Activated CD4-positive, alpha-beta T cell treated with anti-CD3 and anti-CD28 coated beads, Interleukin-2, amount 10 ng/mL, durations not matched to agents 7 days and 5 days (primary cell): ENCODE measurements at places on chromosomes 13 and 19. TPM values are rescaled to one million over a fixed set of nuclear protein-coding genes. Genes with fewer than 3 reads are reported as not detected.
A peak's percentile ranks its signal among the peaks of the same experiment; 100 is the strongest.

Gene STOML3
- total RNA-seq, result not detected

Gene BEST2
- total RNA-seq, result not detected

DNA sequence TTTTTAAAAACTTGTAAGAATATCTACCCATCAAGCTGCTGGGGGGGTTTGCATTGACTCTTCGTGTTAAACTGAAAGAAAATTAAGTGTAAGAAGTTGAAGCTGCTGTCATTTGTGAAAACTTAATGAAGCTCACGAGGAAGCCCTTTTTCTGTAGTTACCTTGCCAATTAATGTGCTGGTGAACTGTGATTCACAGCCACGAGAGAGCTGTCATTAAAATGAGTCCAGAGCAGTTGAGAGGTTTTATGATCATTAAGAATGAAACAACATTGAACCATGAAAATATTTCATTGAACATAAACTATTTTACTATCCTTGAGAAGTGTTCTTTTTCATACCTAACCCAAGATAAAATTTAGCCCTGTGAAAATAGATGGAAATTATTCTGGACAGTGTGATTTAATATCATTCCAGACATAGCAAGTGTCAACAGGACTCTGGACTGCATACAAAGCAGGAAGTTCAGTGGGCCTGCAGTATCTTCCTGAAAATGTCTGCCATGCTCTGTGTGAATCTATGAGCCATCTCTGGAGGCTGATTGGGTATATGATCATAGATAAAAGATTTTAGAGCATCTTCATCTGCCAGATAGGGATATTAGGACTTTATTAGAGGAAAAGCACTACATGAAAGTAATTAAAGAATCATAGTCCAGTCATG, 53.8 kb downstream of the DPY19L3 start:
- no peak for DNase-seq

DNA sequence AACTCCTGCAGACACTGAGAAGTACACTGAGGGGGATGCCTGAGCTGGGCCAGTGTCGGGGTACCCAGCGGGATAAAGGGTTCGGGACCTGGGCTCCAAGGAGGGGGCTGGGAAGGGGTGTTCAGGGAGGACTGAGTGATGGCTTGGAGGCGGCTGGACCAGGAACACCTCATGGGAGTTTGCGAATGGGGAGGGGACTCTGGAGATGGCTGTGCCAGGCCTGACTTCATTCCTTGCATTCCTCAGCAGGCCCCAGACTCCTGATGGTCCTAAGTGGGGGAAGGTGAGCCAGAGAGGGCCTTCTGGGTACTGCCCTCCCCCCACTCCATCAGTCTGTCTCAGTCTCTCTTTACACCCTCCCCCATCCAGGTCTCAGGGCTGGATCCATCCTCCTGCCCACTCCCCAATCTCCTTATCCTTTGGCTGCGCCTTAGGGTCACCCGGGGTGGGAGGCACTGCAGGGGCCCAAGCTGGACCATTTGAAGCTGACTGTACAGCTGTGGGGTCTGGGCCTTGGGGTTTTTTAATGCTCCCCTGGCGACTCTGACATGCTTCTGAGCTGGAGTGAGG, 13.8 kb downstream of the PAK4 start:
- DNase-seq, result no peak

Gene BRME1
- total RNA-seq, result 8.0 TPM

Gene ZSCAN4
- not detected for total RNA-seq

DNA sequence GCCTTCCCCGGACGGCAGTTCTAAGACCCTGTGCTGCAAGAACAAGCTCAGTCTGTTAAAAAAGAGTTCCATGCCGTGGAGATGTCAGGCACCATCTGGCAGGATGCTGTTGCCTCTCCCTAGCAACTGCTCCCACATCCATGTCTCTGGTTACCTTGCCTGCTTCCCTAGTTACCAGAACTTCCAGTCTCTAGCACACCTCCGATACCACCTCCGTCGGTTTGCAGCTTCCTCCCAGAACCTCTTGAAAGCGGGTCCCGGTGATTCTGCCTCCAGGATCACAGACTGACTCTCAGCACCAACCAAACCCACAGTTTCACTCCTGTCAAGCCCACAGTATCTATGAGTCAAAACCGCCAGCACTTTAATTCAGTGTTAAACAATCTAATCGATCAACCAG, 55.4 kb downstream of the KCTD12 start:
- DNase-seq, result no peak

Gene RGL3
- not detected for total RNA-seq

GRCh38 chr13:68697551-68697950, 1410.1 kb upstream of the ATXN8OS start:
- DNase-seq, result no peak

Gene F7
- total RNA-seq, result not detected

GRCh38 chr13:22102271-22102670, 431.4 kb downstream of the FGF9 start:
- DNase-seq, result no peak

Gene MYPOP
- total RNA-seq, result 9.7 TPM

DNA sequence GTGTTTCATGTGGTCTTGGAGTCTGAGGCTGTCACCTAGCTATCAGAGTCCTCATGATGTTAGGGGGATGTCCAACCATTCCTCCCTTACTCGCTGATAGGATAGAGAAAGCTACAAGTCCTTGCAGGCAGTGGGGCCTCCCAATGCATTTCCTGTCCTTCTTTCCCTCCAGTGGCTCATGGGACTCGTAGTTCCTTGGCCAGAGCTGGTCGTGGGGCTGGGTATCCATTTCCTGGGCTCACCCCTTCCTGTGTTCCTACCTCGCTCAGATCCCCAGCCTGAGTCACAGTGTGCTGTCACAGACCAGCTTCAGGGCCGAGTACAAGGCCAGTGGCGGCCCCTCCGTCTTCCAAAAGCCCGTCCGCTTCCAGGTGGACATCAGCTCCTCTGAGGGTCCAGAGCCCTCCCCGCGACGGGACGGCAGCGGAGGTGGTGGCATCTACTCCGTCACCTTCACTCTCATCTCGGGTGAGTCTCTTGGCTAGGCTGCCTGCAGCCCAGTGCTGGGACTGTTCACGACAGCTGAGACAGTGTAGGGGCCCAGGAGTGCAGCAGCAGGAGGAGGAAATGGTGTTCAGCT, 19.1 kb downstream of the TMEM150B start:
- no peak for DNase-seq

GRCh38 chr19:56476651-56477428, at the start of gene ZNF667:
Gene ZNF667 (minus strand): TSS chr19:56477345. CDS start chr19:56462370, 14,975 bp downstream.
- peak; percentile 39 for DNase-seq

GRCh38 chr13:99406799-99407201, 94.5 kb upstream of the TM9SF2 start:
- no peak for DNase-seq

DNA sequence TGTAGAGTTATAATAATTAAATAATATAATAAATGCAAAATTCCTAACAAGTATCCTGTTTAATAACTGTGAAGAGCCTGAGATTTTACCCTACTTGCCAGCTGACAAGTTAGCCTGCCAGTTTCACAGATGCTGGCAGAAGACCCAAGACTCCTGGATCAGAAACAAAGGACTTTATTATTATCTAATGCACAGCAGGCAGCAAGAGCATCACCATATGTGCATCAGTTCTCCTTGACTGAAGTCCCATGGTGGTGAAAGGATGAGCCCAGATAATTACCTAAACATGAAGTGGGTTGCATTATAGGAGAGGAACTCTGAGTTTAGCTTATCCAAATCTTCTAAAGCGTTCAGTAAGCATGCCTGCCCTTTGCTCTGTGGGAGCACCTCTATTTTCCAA, 39.1 kb upstream of the MTIF3 start:
- DNase-seq, result no peak

DNA sequence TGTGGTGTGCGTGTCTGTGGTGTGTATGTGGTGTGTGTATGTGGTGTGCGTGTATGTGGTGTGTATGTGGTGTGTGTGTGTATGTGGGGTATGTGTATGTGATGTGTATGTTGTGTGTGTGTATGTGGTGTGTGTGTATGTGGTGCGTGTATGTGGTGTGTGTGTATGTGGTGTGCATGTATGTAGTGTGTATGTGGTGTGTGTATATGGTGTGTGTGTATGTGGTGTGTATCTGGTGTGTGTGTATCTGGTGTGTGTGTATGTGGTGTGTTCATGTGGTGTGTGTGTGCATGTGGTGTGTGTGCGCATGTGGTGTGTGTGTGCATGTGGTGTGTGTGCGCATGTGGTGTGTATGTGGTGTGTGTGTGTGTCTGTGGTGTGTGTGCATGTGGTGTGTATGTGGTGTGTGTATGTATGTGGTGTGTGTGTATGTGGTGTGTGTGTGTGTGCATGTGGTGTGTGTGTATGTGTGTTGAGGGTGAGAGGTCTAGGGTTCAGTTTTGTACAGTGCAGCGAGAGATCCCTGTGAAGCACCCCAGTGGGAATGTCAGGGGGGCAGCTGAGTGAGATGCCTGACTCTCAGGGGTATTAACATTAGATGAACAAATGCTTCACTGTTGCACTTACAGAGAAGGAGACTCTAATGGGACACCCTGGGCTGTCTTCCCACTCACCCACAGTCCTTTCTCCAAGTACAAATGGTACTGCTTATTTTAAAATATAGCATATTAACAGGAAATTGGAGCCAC, 61.3 kb upstream of the MEDAG start:
- no peak for DNase-seq

Gene CPB2
- not detected for total RNA-seq

DNA sequence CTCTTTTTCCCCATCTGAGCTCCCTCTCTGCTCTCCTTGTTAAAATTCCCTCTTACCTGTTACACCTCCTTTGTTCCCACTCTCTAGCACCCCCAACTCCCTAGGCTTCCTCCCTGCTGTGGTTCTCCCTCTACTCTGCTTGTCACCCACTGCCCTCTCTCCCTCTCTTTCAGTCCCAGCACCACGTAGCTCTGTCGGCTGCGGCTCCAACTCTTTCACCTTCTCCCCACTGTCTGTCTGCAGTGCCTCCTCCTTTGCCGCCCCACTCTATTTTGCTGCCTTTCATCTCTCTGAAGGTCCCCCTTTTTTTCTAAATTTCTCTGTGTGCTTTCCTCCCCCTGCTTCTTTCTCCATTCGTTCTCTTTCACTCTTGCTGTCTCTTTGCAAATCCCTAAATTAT, 1.1 kb downstream of the ZNF836 start:
- DNase-seq, result peak; percentile 10

DNA sequence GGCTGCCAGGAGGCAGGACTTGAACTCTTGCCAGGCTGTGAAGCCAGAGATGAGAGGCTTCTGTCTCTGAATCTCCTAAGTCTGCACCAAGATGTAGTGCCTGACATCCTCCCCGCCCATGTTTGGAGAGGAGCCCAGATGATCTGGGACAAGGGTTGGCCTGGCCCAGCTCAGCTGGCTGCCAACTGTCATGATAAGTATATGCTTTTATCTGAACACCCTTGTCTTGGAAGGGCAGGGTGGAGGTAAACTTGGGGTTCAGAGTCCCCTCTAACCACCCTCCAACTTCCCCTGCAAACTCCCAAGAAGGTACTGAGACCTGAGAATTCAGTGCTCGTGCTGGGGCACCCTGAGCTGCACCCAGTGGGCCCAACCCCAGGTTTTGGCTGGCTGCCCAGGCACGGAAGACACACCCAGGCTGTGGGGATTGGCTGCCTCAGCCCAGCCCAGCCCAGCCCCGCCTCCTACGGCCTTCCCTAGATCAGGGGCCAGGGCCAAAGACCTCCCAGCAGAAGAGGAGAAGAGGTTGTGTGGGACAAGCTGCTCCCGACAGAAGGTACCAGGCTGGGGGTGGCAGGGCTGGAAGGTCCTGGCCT, at the start of gene CYP4F12:
Gene CYP4F12 (plus strand): TSS at position 508 of the 596 bp plus-strand sequence. CDS start 443 bp downstream, outside the sequence.
- no peak for DNase-seq

GRCh38 chr13:108742701-108743451, 113.5 kb downstream of the MYO16 start:
- no peak for DNase-seq

Gene TNFAIP8L1
- total RNA-seq, result 21.9 TPM

- DNase-seq, result no peak
These were observed 142.5 kb upstream of the ZNF536 start for GRCh38 chr19:30229525-30230174.

DNA sequence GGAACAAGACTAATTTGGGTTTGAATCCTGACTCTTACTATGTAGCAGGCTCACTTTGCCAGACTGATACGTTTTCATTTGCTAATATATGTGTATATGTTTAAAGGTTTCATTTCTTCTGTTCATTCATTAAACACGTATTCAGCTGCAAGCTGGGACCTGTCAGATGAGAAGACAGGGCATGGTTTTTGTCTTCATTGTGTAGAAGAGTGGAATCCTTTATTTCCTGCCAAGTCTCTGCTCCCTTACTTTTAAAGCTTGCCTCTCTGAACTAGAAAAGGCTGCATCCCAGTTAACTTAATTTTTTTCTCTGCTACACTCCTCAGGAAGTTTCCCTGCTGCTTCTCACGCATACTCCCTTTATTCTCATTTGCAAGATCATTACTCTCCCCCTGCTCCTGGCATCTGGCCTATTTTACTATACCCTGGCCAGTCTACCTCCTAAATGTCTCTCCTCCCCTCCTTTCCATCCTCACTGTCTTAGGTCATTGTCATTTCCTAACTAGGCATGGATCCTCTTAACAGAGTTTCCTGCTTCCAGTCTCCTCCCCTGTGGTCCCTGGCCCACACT, 141.0 kb upstream of the TMTC4 start:
- DNase-seq, result no peak

- DNase-seq, result peak; percentile 18
These were observed 1.3 kb downstream of the SAFB start for GRCh38 chr19:5624018-5624663.

- no peak for DNase-seq
These were observed 8.0 kb downstream of the NANOS3 start for GRCh38 chr19:13884726-13885591.

DNA sequence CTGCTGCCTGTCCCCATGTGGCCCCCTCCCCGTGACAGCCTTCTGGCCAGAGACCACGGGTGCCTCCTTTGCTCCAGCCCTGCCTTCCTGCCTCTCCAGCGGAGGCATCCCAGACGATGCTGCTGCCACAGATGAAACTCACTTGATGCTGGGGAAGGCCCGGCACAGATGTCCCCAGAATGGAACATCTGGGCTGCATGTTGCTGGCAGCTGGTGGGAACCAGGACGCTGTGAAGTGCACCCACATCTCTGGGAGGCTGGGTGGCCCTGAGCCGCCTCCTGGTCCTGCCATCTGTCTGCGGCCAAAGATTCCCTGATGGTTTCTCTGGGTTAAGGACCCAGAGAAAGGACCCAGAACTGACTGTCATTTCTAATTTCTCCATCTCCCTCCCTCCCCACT, 51.9 kb upstream of the PTPRS start:
- DNase-seq, result no peak

DNA sequence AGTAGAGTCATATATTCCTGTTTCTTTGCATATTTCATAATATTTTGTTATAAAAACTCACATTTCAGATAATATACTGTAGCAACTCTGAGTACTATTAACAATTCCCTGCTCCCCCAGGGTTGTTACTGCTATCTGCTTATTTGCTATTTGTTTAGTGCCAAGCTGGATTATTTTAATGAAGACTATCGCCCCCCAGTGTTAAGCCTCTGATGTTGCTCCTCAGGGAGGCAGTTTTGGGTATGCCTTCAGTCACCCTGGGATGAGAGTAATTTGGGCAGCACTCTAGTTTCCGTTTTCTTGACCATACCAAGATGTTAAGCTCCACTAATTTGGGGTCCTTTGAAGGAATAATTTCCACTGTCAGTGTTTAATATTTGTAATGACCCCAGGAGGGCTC, 46.0 kb downstream of the MICU2 start:
- peak; percentile 19 for DNase-seq

- no peak for DNase-seq
These were observed 318.3 kb downstream of the FOXO1 start for GRCh38 chr13:40348096-40348679.

- DNase-seq, result peak; percentile 68
These were observed 52.9 kb downstream of the OR10H4 start for GRCh38 chr19:16001481-16002312.
